ENCODE measurements at places on chromosomes 6 and 20.

DNA sequence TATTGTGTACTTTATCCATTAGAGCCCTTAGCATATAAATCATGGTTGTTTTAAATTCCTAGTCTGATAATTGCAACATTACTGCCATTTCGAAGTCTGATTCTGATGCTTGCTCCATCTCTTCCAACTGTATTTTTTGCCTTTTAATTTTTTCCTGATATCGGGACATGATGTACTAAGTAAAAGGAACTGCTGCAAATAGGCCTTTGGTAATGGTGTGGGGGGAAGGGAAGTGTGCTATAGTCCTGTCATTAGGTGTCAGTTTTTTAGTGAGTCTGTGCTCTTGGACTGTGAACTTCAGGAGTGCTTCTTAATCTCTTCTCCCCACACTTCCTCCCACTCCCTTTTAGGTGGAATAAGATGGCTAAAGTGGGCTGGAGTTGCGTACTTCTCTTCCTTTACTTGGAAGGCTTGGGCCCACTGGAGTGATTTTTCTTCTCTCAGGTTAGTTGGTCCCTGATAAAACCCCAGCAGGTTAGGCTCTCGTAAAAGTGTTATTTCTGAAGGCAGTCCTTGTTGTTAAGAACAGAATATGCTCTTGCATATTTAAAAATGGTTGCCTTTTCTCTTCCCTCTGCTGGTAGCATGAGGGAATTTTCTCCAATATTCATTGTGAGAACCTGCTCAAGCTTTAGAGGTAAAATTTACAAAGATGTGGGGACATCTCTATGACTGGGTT lies 18.1 kb downstream of the STXBP5 start:
- no peak for DNase-seq

GRCh38 chr20:9374072-9374471 lies 140.3 kb upstream of the LAMP5 start:
- no peak for DNase-seq

DNA sequence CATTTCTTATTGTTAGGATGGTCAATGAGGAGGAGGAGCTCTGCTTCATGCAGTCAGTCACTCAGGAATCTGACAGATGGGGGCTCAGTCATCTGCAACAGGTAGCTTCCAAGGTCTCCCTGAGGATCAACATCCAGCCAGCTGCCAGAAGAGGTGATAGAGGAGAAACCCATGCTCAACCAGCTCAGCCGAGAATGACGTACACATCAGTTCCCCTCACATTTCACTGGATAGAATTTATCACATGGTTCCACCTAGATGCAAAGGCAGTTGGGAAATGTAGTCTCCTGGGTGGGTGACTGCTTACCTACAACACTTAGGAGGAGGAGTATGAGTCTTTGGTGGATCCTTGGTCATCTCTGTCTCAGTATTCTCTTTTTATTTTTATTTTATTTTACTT lies 144.5 kb downstream of the CEBPB start:
- DNase-seq = no peak

GRCh38 chr6:91976797-91977196 lies 1389.9 kb upstream of the MAP3K7 start:
- DNase-seq = no peak

GRCh38 chr6:75568100-75568499 lies 33.6 kb upstream of the SENP6 start:
- no peak for DNase-seq

GRCh38 chr6:44856479-44856878 lies 469.0 kb downstream of the CDC5L start:
- DNase-seq = no peak

GRCh38 chr20:2942439-2942838 lies 69.2 kb downstream of the PTPRA start:
- DNase-seq = no peak

GRCh38 chr6:41373919-41374617 lies 38.7 kb downstream of the NCR2 start:
- no peak for DNase-seq

GRCh38 chr6:22334778-22335177 lies 37.9 kb upstream of the PRL start:
- no peak for DNase-seq

Data from activated naive CD4-positive, alpha-beta T cell treated with Interleukin-2 at 50 U/mL for 16 hours (primary cell).